ENCODE measurements at places on chromosomes 11 and 22.

DNA sequence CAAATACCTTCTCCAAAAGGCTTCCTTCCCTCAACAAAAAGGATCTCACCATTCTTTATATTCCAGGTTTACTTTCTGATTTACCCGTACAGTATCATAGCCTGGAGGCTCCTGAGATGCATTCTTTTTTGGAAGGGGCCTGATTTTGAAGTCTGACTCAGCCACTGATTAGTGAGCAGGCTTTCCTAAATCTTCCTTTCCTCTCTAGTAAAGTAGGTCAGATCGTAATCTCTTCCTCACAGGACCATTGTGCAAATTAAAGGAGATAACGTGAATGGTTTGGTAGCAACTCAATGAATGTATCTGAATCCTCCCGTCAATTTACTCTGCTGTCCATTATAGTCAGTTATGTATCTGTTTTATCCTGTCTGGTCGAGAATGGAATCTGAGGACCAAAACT lies 227.7 kb upstream of the ANO5 start:
- no peak for DNase-seq

DNA sequence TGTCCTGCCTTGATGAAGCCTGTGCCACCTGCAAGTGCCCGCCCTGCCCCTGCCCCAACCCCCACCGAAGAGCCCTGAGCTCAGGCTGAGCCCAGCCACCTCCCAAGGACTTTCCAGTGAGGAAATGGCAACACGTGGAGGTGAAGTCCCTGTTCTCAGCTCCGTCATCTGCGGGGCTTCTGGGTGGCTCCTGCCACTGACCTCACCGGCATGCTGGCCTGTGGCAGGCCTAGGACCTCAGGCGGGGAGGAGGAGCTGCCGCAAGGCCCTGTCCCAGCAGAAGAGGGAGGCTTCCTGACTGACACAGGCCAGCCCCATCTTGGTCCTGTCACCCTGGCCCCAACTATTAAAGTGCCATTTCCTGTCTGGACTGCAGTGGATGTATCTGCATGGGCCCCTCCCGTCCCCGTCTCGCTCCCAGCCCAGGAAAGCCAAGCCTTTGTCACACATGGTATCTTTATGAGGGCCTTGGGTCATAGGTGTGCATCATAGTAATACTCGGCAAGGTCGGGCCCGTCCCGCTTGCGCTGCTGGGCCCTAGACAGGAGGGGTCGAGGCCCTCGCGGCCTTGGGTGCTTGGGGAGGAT lies 882 bp downstream of the FREY1 start:
- DNase-seq: no peak

- DNase-seq: no peak
Measured at GRCh38 chr22:18987765-18988164, 51.7 kb upstream of the PRODH start.

DNA sequence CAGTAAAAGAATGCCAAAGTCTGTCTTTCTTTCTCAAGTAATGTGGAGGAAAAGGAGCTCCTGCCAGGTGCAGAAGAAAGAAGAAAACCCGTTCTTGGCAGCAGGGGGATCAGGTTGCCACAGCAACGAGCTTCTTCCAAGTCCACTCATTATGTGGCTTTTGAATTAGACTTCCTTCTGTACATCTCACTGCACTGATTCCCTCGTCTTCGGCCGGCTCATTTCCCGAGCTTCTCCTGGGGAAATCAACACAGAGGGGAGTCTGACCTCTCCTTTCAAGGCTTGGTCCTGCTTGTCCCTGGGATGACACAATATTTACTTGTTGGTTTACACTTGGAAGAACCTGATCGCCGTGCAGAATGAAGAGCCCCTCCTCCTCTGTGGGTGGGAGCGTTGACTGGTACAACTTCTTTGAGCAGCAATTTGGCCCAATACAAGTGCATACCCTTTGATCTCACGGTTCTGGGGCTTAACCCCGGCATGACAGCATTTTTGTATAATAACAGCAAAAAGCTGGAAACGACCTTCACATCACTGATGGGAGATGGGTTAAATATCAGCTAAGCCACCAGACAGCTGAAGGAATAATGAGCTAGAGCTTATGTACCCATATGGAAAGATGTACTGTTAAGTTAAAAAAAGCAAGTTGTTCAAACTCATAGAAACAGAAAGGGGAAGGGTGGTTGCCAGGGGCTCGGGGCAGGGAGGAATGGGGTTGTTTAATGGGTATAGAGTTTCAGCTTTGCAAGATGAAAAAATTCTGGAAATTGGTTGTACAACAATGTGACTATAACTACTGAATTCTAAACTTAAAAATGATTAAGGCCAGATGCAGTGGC lies 35.4 kb downstream of the MCHR1 start:
- no peak for DNase-seq

DNA sequence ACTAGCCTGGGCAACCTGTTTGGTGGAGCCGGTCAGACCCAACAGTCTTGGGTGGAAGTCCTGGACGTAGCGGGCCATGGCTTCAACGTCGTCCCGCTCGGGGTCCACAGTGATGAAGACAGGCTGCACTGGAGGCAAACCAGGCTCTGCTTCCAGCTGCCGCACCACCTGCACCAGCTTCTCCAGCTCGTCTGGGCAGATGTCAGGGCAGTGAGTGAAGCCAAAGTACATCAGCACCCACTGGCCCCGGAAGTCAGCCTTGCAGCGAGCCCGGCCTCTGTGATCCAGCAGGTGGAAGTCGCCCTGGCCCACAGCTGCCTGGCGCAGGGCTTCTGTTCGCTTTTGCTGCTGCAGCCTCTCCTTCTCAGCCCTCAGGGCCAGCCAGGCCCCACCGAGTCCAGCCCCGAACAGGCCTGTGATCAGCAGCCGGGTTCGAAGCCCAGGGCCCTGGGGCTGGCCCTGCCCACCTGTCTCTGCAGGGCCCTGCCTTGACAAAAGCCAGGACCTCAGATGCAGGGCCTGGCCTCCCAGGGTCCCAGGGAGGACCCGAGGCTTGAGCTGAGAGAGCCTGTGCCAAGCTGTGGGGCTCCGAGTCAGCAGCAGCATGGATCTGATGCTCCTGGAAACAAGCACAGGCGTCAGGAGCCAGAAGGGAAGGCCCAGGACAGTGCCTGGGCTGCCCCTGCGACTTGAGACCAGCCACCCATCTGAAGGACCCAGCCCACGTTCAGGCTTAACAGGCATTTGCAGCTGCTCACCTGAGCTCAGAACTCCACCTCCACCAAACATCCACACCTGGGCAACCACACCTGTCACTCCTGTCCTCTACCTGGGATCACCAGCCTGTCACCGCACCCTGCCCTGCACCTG lies 1.4 kb downstream of the SCO2 start:
- no peak for DNase-seq

GRCh38 chr11:19817870-19818269 lies 105.2 kb downstream of the NAV2 start:
- no peak for DNase-seq

DNA sequence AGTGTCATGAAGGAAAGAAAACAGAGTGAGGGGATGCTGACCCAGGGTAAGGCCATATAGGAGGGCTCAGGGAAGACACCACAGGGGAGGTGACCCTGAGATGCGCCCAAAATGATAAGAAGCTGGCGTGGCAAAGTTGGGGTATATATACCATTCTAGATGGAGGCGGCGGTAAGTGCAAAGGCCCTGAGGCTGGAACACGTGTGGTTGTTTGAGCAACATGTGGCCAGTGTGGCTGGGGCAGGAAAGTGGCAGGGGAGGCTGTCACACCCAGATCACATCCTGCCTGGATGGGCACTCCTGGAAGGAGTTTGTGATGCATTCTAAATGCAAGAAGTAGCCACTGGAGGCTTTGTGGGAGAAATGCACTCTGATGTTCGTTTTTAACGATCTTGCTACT lies 70.2 kb downstream of the CYTH4 start:
- DNase-seq: no peak

GRCh38 chr11:61418136-61418535 lies 11.6 kb downstream of the CPSF7 start:
- no peak for DNase-seq

DNA sequence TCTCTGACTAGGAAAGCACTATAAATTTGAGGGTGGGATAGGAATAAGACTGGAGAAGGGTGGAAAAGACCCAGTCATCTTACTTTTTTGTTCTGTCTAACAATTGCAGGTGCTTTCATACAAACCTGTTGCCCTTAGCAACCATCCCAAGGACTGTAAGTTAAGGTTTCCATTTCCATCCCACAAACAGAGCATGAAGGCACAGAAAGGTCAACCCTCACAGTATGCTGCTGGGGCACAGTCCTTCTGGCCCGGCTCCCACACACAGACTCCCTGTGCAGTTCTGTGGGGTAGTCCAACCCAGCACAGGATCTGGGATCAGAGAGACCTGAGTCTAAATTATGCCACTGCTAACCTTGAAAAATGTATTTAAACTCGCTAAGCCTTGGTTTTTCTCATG lies 38.4 kb upstream of the ETS1 start:
- DNase-seq: no peak

GRCh38 chr22:26906464-26906863 lies 249.1 kb downstream of the MIAT start:
- DNase-seq: no peak

GRCh38 chr11:85318573-85318972 lies 308.6 kb downstream of the DLG2 start:
- no peak for DNase-seq

DNA sequence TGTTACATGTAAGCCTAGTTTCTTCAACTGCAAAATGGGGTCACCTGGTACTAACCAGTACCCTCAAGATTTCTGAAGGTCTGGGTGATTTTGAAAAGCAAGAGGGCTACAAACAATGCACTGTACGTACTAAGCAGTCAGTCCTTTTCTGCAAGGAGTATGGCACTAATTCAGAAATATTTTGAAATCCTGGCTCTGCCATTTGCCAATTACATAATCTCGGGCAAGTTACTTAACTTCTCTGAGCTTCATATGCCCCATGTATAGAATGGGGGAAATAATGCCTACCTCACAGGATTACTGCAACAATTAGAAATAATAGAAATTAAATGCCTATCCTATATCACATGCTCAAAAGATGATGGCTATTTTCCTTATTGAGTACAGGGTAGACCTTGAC lies 60.7 kb upstream of the CCDC89 start:
- DNase-seq: no peak

DNA sequence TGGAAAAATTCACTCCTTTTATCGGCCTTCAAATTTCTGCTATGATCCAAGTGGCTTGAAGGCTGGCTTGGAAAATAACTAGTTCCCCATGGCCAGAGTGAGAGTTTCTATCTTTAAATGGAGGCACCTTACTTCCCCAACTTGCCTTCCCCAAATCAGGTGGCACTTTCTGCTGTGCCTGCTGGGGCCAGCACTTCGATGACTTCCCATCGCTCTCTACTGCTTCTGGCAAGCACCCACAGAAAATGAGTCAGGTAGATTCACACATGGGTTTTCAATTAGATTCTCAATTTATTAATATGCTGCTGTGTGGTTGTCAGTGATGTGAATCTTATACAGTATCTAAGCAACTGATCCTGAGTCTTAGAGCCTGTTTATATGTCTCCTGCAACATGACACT lies 398.8 kb upstream of the RAG2 start:
- DNase-seq: no peak

DNA sequence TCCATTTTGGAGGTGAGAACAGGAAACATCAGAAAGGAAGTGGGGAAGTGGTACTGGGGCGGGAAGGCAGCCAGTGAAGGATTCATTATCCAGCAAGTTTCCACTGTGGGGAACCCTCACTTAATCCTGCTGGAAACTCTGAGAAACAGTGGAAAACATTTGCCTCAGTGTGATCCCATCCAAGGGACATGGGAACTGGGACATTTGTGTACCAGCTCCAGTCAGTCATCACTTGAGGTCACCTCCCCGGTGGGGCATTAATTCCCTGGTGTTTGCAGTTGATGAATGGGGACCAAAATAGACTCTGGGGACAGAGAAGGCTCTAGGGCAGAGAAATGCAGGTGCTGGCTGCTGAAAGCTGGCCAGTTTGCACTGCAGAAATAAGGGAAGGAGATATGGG lies 599.9 kb downstream of the BUD13 start:
- no peak for DNase-seq

GRCh38 chr11:64755681-64756361 lies 4.0 kb downstream of the PYGM start:
- no peak for DNase-seq

- DNase-seq: no peak
Measured at GRCh38 chr11:120545813-120546212, 34.3 kb downstream of the GRIK4 start.

DNA sequence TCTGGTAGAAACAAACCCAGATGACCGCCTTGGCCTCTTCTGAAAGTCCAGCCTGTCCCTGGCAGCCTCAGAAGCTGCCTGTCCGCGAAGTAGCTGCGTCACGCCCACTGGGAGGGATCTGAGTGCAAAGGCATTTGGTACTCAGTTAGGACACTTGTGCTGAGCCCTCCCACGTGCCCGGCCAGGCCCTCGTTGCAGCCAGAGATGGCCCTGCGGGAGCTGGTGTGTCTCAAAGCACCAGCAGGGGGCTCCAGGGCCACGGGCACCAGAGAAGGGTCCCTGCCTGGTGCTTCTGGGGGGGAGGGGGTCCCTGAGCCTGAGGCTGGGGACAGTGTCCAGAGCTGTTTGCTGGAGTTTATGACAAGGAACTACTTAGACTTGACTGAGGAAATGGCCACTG lies 5.8 kb downstream of the SELENOO start:
- DNase-seq: no peak

DNA sequence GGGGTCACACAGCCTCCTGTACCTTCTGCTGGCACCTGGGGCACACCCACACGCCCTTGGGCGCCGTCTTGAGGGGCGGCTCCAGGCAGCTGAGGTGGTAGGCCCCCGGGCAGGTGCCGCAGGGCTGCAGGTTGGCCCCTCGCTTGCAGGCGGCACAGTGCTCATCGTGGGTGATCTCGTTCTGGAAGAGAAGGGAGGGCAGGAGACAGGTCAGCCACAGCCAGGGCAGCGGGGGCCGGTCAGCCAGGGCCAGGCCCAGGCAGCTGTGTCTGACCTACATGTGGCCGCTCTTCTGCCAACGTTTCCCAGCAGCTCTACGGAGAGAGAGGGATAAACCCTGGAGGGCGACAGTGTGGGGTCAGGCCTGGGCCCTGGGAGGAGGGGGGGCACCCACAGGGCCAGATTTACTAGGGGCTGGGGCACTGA lies 121.9 kb downstream of the PHF21B start:
- no peak for DNase-seq

- peak; percentile 48 for DNase-seq
Measured at GRCh38 chr22:46829941-46830715, 67.7 kb downstream of the TBC1D22A start.

GRCh38 chr22:46163557-46163888 lies 13.2 kb downstream of the PPARA start:
- DNase-seq: no peak

DNA sequence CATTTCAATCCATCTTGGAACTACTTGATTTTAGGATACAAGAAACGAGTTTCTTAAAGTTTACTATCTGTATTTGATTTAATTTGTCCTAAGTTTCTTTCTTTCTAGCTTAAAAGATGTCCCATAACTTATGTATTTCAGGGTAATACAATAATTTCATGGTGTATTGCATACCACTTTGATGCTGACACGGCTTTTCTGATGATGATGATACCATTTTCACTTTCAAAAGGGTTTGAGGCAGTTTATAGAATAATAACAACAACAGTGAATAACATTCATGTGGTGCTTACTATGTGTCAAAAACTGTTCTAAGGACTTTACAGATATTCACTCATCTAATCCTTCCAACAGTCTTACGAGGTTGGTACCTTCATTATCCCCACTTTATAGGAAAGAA lies 33.2 kb upstream of the POU2AF1 start:
- DNase-seq: no peak

Measured in GM04503 (cell line).